A549 treated with ZK216348 at 1 μM for 4 hours (cell line): ENCODE measurements at places on chromosomes 6 and 20. TPM values are rescaled to one million over a fixed set of nuclear protein-coding genes. Genes with fewer than 3 reads are reported as not detected.

The RBPJL gene
- not detected in 5 replicates for total RNA-seq

The SAMD5 gene
- total RNA-seq: 0.58 to 0.87 TPM (median 0.70 TPM) in 5 replicates

The EYA2 gene
- total RNA-seq: 2.4 to 3.8 TPM (median 2.6 TPM) in 5 replicates

The OPRM1 gene
- total RNA-seq: not detected in 5 replicates

The RBBP9 gene
- total RNA-seq: 10.4 to 16.3 TPM (median 16.0 TPM) in 5 replicates

The PBX2 gene
- total RNA-seq: 13.2 to 19.5 TPM (median 17.7 TPM) in 5 replicates

The WDR27 gene
- total RNA-seq: 5.3 to 16.8 TPM (median 13.1 TPM) in 5 replicates

The TRIM10 gene
- total RNA-seq: not detected in 5 replicates

The ZC3H12D gene
- total RNA-seq: 0.09 to 0.23 TPM in 2 of 5 replicates, not detected in the others

The NRSN1 gene
- not detected in 5 replicates for total RNA-seq

The BTN1A1 gene
- not detected in 5 replicates for total RNA-seq

The WFDC5 gene
- not detected in 5 replicates for total RNA-seq

The EDN3 gene
- total RNA-seq: 1.3 to 1.8 TPM (median 1.7 TPM) in 5 replicates

The ARMH2 gene
- total RNA-seq: not detected in 5 replicates

The SLC39A7 gene
- 99.1 to 115 TPM (median 112 TPM) in 5 replicates for total RNA-seq

The LTA gene
- not detected in 5 replicates for total RNA-seq

The CAP2 gene
- total RNA-seq: 11.3 to 14.7 TPM (median 12.5 TPM) in 5 replicates

The RPS18 gene
- 2,468 to 2,870 TPM (median 2,583 TPM) in 5 replicates for total RNA-seq

The WASF1 gene
- total RNA-seq: 8.1 to 13.8 TPM (median 12.4 TPM) in 5 replicates

The METTL24 gene
- total RNA-seq: not detected in 5 replicates

The DEFB128 gene
- total RNA-seq: not detected in 5 replicates

The SIGLEC1 gene
- not detected in 5 replicates for total RNA-seq

The LIN28B gene
- total RNA-seq: 0.81 to 1.8 TPM (median 1.6 TPM) in 5 replicates

The SNAI1 gene
- 7.7 to 15.0 TPM (median 12.8 TPM) in 5 replicates for total RNA-seq

The KCNS1 gene
- total RNA-seq: not detected in 5 replicates

The PSORS1C1 gene
- total RNA-seq: 3.7 to 5.9 TPM (median 4.5 TPM) in 5 replicates

The BANF2 gene
- not detected in 5 replicates for total RNA-seq

The C6orf58 gene
- 0.22 TPM in 1 of 5 replicates, not detected in the others for total RNA-seq

The CCN6 gene
- not detected in 5 replicates for total RNA-seq

The MAFB gene
- 0.07 to 0.14 TPM (median 0.09 TPM) in 5 replicates for total RNA-seq

The MTG2 gene
- 26.3 to 39.2 TPM (median 36.7 TPM) in 5 replicates for total RNA-seq

The ZBTB12 gene
- total RNA-seq: 2.0 to 5.0 TPM (median 4.5 TPM) in 5 replicates

The NRN1 gene
- 0.40 to 1.2 TPM (median 0.78 TPM) in 5 replicates for total RNA-seq

The PRPH2 gene
- 0.07 TPM in 1 of 5 replicates, not detected in the others for total RNA-seq

The CCN5 gene
- 18.1 to 40.4 TPM (median 24.9 TPM) in 5 replicates for total RNA-seq

The BHLHE23 gene
- not detected in 5 replicates for total RNA-seq

The EGFL8 gene
- total RNA-seq: 1.3 to 1.9 TPM (median 1.7 TPM) in 5 replicates

The PTPRT gene
- not detected in 5 replicates for total RNA-seq

The PRL gene
- not detected in 5 replicates for total RNA-seq

The ADIG gene
- total RNA-seq: not detected in 5 replicates

The CDC40 gene
- 6.1 to 10.2 TPM (median 9.0 TPM) in 5 replicates for total RNA-seq

The ALDH5A1 gene
- total RNA-seq: 5.2 to 8.4 TPM (median 7.1 TPM) in 5 replicates

The NXT1 gene
- 48.1 to 72.5 TPM (median 69.6 TPM) in 5 replicates for total RNA-seq

The SPATA2 gene
- total RNA-seq: 5.3 to 8.8 TPM (median 8.3 TPM) in 5 replicates

The LAMA4 gene
- 0.71 to 1.4 TPM (median 1.2 TPM) in 5 replicates for total RNA-seq

The NKX2-2 gene
- not detected in 5 replicates for total RNA-seq

The SLC17A2 gene
- not detected in 5 replicates for total RNA-seq

The CRISP3 gene
- total RNA-seq: not detected in 5 replicates

The ZSCAN31 gene
- 1.6 to 2.4 TPM (median 1.8 TPM) in 5 replicates for total RNA-seq

The CD109 gene
- total RNA-seq: 25.3 to 58.2 TPM (median 50.4 TPM) in 5 replicates

The DDO gene
- 0.07 to 0.38 TPM in 2 of 5 replicates, not detected in the others for total RNA-seq

The REM1 gene
- total RNA-seq: 0.18 to 0.87 TPM (median 0.29 TPM) in 5 replicates
